ENCODE measurements at places on chromosomes 11 and 22.

GRCh38 chr11:132851247-132851646 is 681.1 kb downstream of the OPCML start:
- DNase-seq = no peak

GRCh38 chr11:112632866-112633505 is 328.2 kb upstream of the NCAM1 start:
- no peak for DNase-seq

GRCh38 chr11:95289378-95290101 is 58.5 kb upstream of the SESN3 start:
- DNase-seq = no peak

GRCh38 chr11:6448574-6448973 is 7.8 kb upstream of the HPX start:
- no peak for DNase-seq

- no peak for DNase-seq
Measured at GRCh38 chr11:96875712-96876111, 485.9 kb downstream of the JRKL start.

GRCh38 chr11:15275141-15275540 is 160.4 kb downstream of the INSC start:
- no peak for DNase-seq

DNA sequence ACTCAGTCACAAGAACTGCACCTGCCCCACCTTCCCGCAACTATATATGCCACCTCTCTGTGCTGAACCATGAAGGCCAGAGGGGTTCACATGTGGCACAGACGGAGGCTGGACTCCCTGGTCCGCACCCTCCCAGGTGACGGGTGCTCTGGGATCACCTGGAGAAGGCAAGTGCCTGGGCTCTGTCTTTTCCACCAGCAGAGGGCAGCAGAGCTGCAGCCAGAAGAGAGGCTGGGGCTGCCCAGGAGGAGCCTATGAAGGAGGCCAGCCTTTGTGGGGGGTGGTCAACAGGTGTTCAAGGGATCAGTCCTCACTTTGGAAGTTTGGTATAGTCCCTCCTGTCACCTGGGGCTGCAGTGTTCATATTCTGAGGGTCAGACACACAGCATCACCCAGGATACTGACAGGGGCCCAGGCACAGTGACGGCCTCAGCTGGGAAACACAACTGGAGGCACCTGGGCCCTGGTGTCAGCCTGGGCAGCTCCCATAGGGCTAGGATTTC is 39.2 kb upstream of the IGLL5 start:
- DNase-seq = peak; percentile 28

Data from activated CD4-positive, CD25-positive, alpha-beta regulatory T cell (primary cell).